NCI-H774 (cell line): ENCODE measurements at places on chromosomes 16 and 17.
A peak's percentile ranks its signal among the peaks of the same experiment; 100 is the strongest.

DNA sequence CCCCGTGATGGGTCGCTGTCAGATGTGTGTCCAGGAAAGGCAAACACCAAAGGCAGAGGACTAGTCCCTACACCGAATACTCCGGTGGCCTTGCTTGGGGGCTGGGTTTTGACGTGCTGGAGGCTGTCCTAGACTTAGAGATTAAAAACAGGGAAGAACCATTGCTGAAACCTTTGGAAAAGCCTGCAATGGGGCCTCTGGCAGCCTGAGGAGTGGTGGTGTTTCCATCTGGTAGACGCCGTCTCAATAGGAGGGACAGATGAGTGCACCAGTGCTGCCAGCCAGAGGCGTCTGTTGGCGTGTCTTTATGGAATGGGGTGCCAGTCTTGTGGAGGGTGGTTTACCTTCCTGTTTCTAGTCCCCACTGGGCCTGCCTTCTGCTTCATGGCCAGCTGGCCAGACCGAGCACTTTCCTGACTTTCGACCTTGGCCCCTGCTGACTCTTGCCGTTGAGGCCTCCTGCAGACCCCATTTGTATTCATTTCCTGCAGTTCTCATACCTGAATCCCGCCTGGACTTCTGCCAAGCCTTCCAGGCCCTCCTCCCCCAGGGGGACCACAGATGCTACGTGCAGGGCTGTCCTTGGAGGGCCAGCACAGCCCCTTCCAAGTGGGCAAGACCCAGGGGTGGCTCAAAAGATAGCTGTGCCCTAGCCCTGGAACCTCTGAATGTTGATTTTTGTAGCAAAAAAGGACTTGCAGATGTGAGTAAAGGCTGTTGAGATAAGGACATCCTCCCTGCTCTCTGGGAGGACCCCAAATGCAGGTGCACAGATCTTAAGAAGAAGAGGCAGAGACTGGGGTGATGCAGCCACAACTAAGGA lies 1.9 kb upstream of the DNASE1 start:
- no peak for DNase-seq

DNA sequence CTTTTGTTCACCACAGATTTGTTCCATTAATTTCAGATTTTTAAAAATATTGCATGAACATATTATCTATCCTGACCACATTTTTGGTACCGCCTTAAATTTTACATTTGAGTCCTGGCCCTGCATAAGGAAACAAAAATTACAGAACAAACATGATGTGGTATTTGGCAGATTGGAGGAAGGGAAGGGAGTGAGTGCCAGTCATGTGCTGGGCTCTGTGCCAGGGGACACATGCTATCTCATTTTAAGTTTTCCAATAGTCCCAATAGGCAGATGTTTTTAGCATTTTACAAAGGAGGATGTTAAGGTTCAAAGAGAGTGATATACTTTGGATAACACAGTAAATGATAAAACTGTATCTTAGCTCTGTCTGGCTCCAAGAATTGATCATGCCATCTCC lies 185.1 kb downstream of the CDK5R1 start:
- no peak for DNase-seq

DNA sequence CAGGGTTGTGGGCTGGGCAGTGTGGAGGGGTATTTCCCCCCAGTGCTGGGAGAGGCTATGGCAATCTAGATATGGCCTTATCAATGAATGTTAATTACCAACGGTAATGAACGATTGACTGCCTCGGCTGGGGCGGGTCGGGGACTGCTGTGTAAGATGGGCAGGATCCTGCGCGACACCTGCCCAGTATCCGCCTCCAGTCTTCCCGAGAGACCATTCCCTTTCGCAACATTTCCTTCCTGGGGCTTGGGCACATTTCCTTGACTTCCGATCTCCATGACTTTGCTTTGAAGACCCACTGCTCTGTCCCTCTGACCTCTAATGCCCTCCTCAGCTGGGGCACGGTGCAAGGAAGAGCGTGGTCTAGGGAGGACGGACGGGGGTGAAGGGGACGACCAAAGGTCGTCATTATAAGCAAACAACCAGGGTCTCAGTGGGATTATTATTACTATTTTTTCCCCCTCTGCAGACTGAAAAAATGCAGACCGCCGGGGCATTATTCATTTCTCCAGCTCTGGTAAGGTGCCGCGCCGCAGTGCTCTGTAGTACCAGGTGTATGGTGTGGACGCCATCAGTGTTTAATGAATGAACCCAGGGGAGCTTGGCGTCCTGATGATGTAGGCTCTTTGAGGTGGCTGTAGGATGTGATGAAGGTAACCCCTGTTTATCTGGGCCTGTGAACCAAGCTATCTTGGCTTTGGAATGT lies 506 bp downstream of the ATP5MC1 start:
- no peak for DNase-seq

GRCh38 chr17:41680426-41681040 lies 8.2 kb upstream of the EIF1 start:
- peak; percentile 36 for DNase-seq

- peak; percentile 27 for DNase-seq
Observed at GRCh38 chr17:48002266-48002915, 31.5 kb downstream of the CDK5RAP3 start.

DNA sequence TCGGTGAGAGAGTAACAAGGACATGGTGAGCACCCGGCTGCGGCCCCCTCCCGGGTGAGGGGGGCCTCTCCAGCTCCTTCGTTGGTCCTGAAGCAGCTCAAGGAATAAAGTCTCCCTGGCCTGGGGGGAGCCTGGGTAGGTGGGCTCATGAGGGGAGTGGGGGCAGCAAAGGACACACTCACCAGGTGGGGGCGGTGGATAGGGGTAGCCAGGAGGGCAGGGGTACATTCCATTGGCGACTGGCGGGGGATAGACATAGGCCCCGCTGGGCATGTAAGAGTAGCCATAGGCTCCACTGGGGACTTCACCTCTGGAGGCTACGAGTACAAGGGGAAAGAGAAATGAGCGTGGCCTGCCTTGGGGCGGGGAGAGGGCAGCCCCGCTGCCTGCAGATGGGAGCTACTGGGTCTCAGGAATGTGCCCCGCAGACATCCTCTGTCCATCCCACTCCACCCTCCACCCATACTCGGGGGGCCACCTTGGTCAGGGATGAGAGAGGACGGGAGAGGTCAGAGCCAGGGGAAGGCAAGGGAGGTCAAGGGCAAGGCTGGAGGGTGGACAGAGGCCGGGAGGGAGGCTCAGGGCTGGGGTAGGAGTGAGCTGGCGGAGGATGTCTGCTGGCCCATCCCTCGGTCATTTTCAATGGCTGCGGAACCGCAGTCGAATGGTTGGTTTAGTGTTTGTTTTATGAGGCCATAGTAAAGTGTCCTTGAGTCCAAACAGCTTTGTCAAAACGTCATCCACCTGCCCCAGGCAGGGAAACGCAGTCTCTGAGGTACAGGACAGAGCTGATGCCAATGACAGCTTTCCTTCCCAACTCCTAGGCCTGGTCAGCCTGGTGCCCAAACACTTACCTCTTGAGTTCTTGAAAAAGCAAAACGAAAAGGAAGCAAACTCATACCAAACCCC lies 3.7 kb upstream of the UNC13D start:
- DNase-seq: no peak

DNA sequence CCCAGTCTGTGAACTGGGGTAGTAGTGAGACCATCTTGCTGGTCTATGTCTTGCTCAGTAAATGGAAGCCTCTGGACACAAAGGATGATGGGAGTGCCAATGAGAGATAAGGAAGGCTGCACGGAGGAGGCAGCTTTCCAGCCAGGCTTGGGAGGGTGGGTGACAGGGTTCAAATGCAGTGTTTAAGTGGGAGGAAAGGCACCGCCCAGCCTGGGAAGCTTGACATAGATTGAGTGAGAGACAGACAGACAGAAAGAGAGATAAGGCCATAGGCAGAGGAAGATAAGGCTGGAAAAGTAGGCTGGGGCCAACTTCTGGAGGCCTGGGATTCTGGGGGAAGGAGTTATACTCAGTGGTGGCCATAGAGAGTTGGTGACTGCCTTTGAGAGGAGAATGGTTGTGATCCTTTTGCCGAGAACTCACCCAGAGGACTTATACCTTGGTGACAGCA lies 7.2 kb upstream of the COL1A1 start:
- no peak for DNase-seq

- DNase-seq: no peak
Observed at GRCh38 chr16:2950773-2951172, 13.3 kb upstream of the KREMEN2 start.

DNA sequence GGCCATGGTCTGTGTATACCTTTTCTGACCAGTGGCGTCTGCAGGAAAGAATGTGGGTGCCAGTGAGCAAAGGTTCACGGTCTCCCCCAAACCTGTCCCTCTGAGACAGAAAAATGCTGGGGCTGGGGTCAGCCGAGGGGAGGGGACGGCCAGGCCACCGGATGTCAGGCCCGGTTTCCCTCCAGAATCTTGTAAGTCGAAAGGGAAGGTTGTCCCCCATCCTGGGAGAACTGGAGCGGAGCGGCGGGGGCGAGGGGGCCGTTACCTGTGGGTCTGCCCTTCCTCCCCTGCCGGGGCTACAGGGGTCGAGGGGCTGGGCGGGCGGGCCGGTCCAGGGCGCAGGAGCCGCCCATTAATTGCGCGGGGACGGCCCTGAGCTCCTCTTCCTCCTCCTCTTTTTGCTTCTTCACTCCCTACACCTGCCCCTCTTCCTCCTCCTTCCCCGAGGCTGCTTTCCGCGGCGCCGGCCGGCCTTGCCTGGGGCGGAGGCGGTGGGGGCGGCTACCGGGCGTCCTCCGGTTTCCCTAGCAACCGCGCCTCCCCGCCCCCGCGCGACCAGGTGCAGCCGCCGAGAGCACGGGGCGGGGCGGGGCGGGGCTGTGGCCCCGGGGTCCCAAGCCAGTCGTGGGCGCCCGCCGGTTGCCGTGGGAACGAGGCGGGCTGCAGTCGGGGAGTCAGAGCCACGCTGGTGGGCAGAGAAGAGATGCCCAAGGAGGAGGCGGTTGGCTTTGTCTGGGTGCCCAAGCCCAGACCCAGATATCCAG lies at the start of gene MARCHF10:
MARCHF10 (minus strand) TSS at position 503 of the 764 bp plus-strand sequence. CDS start 6,579 bp downstream, outside the sequence.
- peak; percentile 84 for DNase-seq

GRCh38 chr17:69744512-69745070 lies 330.1 kb downstream of the MAP2K6 start:
- DNase-seq: no peak

- DNase-seq: no peak
Observed at GRCh38 chr17:14199601-14200000, 37.1 kb downstream of the CDRT15 start.

- no peak for DNase-seq
Observed at GRCh38 chr16:28175715-28176114, 36.0 kb downstream of the XPO6 start.

- DNase-seq: no peak
Observed at GRCh38 chr17:28751600-28752366, 8.0 kb downstream of the TRAF4 start.

DNA sequence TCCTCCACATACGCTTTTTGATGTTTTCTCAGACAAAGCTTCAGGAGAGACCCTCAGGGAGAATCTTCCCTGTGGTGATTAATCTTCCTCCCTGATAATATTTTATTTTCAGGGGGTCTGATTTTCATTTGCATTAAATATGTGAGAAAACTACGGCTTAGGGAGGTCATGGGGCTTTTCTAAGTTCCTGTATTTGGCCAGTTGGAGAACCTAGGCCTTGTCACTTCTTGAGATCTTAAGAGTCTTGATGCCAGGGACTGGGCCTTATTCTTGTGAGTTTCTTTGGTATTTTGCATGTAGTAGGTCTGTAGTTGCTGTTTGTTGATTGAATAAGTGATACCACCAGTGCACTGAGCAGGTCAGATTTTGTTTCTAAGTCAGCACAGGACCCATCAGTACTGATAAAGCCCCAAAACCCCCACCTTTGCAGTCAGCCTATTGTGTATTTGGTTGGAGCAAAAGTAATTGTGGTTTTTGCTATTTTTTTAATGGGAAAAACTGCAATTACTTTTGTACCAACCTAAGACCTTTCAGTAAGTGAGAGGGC lies 130.1 kb downstream of the PRKCA start:
- no peak for DNase-seq

GRCh38 chr16:86392436-86393152 lies 117.7 kb upstream of the FOXF1 start:
- no peak for DNase-seq

DNA sequence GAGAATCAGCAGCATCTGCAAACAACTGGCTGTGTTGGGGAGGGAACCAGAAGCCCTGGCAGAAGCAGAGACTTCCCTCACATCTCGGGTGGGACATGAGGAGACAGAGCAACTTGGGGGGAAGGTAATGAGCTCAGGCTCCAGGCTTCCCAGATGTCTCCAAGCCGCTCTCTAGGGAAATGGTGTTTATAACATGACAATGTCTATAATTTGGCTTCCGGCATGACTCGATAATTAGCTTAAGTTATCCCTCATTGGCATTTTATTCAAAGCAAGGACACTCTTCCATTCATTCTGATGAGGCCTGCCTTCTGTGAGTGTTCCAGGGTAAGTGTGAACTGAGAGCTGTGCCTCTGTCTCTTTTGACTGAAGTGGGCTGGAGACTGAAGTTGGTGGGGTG lies 14.7 kb upstream of the MLLT6 start:
- no peak for DNase-seq

DNA sequence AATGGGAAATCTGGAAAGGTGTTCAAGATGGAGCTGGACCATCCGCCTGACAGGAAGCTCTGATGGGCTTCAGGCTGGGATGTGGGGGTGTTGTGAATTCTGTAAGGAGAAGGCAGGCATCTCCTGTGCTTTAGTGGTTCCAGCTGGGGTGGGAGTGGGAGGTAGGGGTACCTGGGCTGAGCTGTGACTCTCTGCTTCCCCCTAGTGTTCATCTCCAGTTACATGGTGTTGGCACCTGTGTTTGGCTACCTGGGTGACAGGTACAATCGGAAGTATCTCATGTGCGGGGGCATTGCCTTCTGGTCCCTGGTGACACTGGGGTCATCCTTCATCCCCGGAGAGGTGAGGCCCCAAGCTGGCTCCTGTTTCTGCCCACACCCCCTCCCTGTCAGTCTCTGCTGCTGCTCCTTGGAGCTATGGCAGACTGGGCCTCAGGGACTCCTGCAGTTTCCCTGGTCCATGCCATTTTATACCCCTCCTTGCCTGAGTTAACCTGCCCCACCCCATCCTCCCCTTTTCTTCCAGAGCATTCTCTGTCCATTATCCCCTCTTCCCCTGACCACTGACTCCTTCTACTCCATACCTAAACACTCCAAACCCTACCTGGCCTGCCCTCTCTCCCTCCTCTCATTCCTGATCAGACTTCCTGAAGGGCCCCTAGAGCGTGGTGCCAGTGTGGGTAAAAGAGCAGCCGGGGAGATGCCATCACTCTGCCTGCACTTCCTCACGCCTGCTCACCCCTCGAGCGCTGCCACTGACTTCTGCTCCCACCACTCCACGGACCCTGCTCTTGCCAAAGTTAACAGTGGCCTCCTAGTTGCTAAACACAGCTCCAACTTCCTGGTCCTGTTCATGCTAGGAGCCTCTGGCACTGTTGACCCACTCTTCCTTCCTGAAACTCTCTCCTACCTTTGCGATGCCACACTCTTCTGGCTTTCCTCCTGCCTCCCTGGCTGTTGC lies 3.4 kb downstream of the SPNS1 start:
- DNase-seq: no peak

DNA sequence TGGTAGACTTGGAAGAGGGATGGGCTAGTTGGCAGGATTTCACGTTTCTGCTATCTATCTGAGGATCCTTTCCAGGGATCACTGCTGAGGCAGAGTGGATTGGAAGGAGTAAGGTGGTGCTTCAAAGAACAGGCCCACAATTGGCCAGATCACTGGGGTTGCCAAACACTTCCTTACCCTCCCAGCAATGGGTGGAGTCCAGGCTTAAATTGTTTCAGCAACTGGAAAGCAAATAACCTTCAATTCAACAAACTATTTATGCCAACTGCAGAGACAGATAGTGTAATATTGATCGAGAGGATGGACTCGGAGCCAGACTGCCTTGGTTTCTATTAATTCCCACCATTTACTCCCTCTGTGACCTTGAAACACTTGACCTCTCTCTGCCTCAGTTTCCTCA lies 2.1 kb downstream of the ARRB2 start:
- DNase-seq: no peak
